ENCODE measurements at places on chromosomes 11 and 22. TPM values are rescaled to one million over a fixed set of nuclear protein-coding genes. Genes with fewer than 3 reads are reported as not detected.

Gene TMEM191B
- 0.48 TPM for total RNA-seq

Gene KCTD14
- total RNA-seq, result 0.38 TPM

Gene KRTAP5-7
- not detected for total RNA-seq

Gene CNTF
- 2.1 TPM for total RNA-seq

Gene SAA2
- total RNA-seq, result 4.1 TPM

Gene KRTAP5-1
- not detected for total RNA-seq

Gene LUZP2
- not detected for total RNA-seq

DNA sequence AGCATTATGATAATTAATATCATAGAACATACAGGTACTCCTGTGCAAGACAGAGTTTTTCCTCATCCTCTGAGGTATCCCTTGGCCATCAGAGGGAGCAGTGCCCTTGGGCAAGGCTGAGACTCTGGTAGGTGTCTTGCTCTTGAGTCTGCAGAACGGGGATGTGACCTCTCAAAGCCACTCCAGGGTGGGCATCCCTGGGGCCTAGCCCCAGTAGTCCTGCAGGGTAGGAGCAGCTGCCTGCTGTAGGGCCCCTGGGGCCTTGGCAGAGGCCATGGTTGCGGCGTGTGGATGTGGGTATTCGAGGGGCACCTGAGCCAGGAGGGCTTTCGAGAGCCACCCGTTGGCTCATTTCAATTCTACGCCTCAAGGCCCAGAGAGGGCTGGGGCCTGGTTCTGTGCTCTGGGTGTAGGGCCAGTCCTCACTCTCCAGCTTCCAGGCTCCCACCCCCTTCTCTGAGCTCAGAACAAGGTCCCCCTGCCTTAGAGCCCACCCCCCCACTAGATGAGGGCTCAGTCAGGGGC lies 7.7 kb upstream of the OMP start:
- no peak for DNase-seq

DNA sequence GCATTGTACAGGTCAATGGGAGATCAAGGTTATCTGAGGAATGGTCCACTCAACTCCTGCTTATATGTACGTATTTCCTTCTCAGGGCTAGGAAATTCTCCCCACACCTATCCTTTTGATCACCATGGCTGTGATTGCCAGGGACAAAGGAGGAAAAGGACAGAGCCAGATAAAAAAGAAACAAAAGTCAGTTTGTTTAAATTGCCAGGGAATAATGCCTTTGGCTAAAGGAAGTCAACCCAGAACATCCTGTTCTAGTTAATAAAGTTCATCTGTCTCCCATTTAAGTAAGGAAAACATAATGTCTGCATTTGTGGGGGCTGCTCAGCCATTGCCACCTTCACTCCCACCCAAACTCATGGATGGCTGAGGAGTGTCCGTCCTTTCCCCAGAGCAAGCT lies 124.7 kb downstream of the ME3 start:
- no peak for DNase-seq

GRCh38 chr11:59403546-59403945 lies 22.7 kb downstream of the OR5A2 start:
- DNase-seq, result no peak

- DNase-seq, result no peak
These were observed 8.6 kb downstream of the PDGFD start for GRCh38 chr11:104155375-104155774.

DNA sequence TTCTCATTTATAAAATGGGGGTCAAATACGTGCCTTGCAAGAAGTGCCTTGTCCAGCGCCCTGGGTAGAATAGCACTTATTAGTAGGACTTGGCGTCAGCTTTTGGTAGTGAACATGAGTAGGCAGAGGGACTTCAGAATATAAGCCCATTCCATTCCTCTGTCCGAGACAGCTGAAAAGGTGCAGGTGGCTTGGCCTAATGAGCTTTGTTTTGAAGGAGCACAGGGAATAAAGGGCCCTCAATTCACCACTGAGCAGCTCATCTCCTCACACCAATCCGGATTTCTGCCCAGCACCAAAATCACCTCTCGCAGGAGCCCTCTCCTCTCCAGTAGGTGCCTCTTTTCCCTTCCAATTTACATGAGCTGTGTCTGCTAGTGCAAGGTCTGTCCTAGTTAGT lies 91.2 kb downstream of the DSCAML1 start:
- no peak for DNase-seq

DNA sequence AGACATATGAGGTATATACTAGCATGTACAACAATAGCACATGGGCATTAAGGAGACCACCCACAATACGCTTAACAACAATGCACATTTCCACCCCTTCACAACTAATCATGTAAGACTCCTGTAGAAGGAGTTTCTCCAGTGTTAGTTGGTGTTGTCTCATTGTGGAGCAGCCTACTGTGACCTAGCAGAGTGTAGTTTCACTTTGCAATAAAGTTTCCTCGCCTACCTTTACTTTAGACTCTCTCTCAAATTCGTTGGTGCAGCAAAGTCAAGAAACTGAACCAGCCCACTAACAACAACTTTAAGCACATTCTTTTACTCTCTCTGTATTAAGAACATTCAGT lies 863.6 kb downstream of the FAM181B start:
- no peak for DNase-seq

- DNase-seq, result no peak
These were observed 24.3 kb downstream of the NEU3 start for GRCh38 chr11:75013051-75013450.

GRCh38 chr11:107705027-107705426 lies 6.8 kb downstream of the SLN start:
- DNase-seq, result no peak

DNA sequence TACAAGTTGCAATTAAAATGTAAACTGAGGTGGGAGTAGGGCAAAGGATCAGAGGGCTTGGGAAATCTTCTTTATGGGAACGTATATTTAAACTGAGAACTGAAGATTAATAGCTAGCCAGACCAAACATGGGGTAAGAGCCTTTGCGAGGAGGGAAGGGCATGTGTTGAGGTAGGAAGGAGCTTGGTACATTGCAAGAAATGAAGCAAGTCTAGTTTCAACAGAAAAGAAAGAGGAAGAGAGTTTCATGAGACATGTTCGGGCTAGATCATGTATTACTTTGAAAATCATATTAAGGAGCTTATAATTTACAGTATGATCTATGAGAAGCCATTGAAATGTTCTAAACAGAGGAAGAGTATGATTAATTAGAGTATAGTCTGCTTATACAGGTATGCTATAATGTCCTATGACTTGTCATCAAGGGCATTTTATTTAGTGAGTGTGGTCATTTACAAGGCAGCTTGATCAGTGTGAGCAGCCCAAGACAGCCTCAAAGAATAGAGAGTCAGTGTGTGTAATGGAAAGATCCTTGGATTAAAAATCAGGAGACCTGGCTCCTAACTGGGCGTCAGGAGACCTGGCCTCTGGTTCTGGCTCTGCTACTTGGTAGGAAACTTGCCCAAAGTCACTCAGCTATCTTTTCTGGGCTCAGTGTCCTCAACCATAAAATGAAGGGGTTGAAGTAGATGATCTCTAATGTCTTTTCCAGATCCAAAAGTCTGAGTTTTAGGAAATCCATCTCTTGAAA lies 10.9 kb downstream of the GAS2 start:
- no peak for DNase-seq

DNA sequence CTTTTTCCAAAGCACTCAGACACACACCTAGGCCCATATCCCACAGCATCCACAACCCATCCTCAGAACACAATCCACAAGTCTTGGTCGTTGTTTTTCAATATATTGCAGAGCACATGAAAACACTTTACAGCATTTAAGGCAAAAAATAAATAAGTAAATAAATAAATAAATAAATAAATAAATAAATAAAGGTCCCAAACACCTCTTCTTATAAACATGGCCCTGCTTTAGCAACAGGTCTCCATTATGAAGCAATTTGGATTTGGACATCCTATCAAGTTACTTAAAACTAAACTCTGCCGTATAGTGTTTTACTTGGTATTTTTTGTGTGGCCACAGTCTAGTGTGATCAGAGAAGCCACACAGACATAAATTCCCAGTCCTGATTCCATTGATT lies 10.7 kb upstream of the PLEKHA7 start:
- DNase-seq, result no peak

- no peak for DNase-seq
These were observed at the start of gene MMP11 for GRCh38 chr22:23772649-23773473. MMP11 (plus strand) TSS chr22:23772849; CDS start chr22:23772871, 22 bp downstream.

DNA sequence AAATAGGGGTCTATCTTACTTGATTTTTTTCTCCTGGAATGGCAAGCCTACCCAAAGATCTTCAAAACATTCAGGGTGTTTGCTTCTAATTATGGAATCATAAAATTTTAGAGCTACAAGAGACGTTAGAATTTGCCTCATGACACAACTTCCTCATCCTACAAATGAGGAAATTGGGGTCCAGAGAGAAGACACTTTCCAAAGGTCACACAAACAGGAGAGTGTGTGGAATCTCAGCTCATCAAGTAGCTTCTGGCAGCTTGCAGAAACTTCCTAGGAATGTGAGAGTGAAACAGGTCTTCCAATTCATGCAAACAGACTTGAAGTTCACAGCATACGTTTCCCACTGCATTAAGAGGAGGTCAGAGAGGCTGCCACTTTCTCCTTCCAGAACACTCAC lies 976.0 kb downstream of the OPCML start:
- DNase-seq, result no peak

DNA sequence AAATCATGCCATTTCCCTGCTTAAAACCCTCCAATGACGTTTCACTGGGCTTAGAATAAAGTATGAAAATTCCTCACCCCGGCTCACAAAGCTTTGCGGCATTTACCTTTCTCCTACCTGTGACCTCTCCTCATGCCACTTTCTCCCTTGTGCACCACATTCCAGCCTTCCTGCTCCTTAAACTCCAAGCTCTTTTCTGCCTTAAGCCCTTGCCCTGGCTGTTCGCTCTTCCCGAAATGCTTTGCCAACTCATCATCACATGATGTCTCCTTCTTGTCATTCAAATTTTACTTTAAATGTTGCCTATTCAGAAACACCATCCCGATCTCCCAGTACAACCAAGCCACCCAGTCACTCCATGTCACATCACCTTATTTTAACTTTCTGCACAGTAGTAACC lies 2.0 kb downstream of the PLEKHA7 start:
- DNase-seq, result no peak

DNA sequence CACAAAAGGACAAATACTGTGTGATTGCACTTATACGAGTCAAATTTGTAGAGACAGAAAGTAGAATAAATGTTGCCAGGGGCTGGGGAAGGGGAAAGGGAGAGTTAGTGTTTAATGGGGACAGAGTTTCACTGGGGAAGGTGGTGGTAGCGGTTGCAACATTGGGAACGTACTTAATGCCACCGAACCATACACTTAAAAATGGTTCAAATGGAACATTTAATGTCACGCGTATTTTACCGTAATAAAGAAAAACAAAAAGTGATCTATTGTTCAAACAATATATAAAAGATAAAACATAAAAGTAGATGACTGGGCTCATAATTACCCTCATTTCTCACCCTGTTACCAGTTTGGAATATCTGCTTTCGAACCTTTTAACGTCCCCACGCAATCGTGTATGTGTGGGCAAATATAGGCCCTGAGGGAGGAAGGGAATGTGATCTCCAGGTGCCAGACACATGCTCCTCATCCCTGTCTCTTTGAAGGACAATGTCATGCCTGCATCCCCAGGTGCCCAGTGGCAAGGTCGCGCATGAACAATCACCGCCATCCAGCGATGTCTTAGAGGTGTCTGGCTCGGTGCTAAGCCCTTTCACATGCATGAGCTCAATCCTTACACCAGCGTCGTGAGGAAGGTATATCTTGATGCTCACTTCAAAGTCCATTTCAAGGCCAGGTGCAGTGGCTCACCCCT lies 35.3 kb downstream of the LIF start:
- DNase-seq, result no peak

Data from GM12878 (cell line).